ENCODE measurements at places on chromosomes 13 and 19. TPM values are rescaled to one million over a fixed set of nuclear protein-coding genes. Genes with fewer than 3 reads are reported as not detected.

DNA sequence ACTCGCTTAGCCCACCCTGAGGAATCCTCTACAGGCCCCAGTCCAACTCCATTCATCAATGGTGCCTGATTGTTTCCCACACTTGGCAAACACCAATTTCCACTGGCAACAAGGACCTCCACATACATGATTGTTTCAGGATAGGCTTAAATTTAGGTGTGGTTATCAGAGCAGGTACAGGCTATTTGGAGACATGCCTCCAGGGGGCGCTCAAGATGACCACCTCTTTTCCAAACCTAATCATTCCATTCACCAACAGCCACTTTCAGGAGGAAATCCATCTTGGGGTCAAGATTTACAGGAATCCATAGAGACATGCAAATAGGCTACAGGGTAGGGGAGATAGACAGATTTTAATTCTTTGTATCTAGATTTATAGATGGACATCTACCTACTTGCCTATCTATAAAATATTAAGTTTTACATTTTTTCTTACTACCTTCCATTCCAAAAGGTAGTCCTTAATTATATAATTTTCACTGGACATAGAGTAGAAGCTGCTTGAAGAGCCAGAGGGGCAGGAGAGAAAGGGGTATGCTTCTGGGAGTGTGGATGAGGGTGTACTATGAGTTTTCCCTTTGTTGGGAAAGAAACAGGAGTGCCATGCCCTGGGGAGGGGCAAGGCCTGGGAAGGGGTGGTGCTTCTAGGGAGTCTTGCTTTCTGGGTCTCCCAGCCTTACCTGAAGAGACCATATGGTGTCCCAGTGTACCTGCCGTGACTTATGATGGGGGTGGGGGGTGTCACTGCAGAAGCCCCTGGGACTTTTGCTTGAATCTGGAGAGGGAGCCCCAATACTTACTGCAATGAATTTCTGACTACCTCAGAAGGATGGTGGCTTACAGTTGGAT is 14.1 kb upstream of the PCDH8 start:
- no peaks in the 10 kb centered on the region for H3K36me3 ChIP-seq
- H3K27ac ChIP-seq: no peak overlapping the region
- no peak overlapping the region for H3K4me3 ChIP-seq
- no peaks in the 10 kb centered on the region for H3K4me1 ChIP-seq
- no peak for DNase-seq

- H3K36me3 ChIP-seq: no peaks in the 10 kb centered on the region
- H3K27me3 ChIP-seq: no peaks in the 10 kb centered on the region
- H3K4me1 ChIP-seq: peaks cover 33% of the 10 kb centered on the region
These were observed 1.5 kb upstream of the MYO1F start for GRCh38 chr19:8578642-8579265.

- H3K27ac ChIP-seq: no peak overlapping the region
- no peaks in the 10 kb centered on the region for H3K27me3 ChIP-seq
- no peak for DNase-seq
- peaks cover 77% of the 10 kb centered on the region for H3K36me3 ChIP-seq
These were observed 9.7 kb downstream of the NAXD start for GRCh38 chr13:110624766-110625756.

DNA sequence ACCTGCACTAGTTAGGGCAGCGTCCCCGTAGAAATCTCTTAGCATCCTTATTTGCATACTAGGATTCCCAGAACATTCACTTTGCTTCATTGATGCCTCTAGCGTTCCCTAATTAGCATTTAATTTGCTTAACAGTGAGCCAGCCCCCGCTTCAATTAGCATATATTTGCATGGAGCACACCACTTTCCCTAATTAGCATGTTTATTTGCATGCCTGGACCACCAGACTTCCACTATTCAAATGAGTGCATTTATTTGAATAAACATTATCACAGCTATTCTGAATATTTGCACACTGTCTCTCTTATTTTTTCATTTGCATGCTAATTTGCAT is 69.6 kb downstream of the RYR1 start:
- no peak overlapping the region for H3K27ac ChIP-seq
- no peak overlapping the region for H3K4me3 ChIP-seq
- no peak for DNase-seq
- H3K4me1 ChIP-seq: no peaks in the 10 kb centered on the region
- H3K36me3 ChIP-seq: no peaks in the 10 kb centered on the region
- H3K27me3 ChIP-seq: peaks cover 4% of the 10 kb centered on the region

DNA sequence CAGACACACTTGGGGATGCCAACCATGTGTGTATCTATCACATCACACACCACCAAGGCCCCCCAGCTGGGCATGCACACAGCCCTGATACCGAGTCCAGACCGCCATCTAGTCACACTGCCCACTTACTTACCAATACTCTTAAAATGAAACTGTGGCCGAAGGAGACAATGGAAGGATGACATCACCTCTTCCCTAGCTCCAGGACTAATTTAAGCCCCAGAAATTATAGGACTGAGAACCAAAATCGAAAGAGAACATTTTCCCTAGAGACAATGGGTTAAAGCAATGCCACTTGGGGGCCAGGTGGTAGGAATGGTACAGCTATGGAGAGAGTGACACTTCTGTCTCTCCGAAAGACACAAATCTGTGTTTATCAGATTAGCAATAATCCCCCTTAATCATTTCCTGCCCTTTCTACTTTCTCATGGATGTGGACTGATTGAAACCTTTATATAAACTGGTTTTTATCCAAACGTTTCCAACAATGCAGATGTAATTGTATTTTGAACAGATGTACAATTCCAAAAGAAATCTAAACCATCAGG is 663 bp upstream of the GGACT start:
- peaks cover 18% of the 10 kb centered on the region for H3K4me1 ChIP-seq
- DNase-seq: peak; percentile 49
- H3K27ac ChIP-seq: peak overlapping the region; percentile 78

DNA sequence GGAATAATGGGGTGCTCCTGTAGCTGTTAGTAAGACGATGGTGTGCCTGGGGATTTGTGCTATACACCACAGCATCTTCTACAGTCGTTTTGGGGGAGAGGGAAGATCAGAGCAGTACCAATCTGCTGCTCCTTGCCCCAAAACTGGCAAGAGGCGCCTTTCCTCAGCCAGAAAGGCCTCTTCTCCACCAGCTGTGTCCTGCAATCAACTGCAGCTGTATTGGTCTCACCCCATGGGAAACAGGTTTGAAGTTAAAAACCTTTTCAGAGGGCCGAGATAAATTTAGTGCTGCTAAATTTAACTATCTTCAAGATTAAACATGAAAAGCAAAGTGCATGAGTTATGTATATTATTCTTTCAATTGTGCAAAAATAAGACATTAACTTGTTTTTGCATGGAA is 1.2 kb upstream of the RNASEH2B start:
- H3K27me3 ChIP-seq: no peaks in the 10 kb centered on the region
- H3K36me3 ChIP-seq: peaks cover 5% of the 10 kb centered on the region
- DNase-seq: no peak
- peaks cover 18% of the 10 kb centered on the region for H3K4me1 ChIP-seq

GRCh38 chr13:91313581-91313980 is 33.9 kb upstream of the MIR17HG start:
- no peak for DNase-seq
- H3K27ac ChIP-seq: no peak overlapping the region
- no peak overlapping the region for H3K4me3 ChIP-seq
- no peaks in the 10 kb centered on the region for H3K36me3 ChIP-seq

The ZNF829 gene
- 0.03 TPM for total RNA-seq

DNA sequence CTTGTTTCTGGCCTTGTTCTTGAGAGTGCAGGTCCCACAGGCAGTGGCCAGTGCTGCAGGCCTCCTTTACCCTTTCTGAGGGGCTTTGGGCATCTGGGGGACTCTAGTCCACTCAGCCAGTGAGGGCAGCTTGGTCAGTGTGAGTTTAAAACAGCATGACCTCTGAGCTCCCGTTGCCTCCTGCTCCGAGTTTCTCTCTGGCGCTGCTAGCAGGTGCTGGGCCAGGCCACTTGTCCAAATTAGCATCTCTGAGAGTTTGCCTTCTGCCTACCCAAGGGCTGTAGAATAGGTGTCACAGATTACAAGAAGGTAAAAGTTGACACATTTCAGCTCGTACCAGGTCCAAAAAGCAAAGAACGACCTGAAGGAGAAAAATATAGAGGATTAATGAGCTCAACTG is 105.9 kb downstream of the SIPA1L3 start:
- no peak for DNase-seq
- no peak overlapping the region for H3K27ac ChIP-seq
- peaks cover 5% of the 10 kb centered on the region for H3K36me3 ChIP-seq
- no peaks in the 10 kb centered on the region for H3K4me1 ChIP-seq
- H3K4me3 ChIP-seq: no peak overlapping the region
- H3K27me3 ChIP-seq: no peaks in the 10 kb centered on the region

- DNase-seq: no peak
- no peaks in the 10 kb centered on the region for H3K36me3 ChIP-seq
- H3K4me3 ChIP-seq: no peak overlapping the region
- H3K27me3 ChIP-seq: no peaks in the 10 kb centered on the region
- 0 out of 2 replicates have a peak, but pooled peaks cover 3% of the 10 kb centered on the region for H3K4me1 ChIP-seq
These were observed 55.2 kb downstream of the XPO4 start for GRCh38 chr13:20847296-20847695.

The SIGLEC8 gene
- not detected for total RNA-seq

GRCh38 chr13:69418319-69418718 is 689.3 kb upstream of the ATXN8OS start:
- no peaks in the 10 kb centered on the region for H3K27me3 ChIP-seq

GRCh38 chr19:49361438-49362047 is 673 bp downstream of the TEAD2 start:
- peaks cover 15% of the 10 kb centered on the region for H3K4me1 ChIP-seq
- H3K4me3 ChIP-seq: peak overlapping the region; percentile 65
- H3K36me3 ChIP-seq: peaks cover 22% of the 10 kb centered on the region
- DNase-seq: peak; percentile 82
- H3K27ac ChIP-seq: peak overlapping the region; percentile 63

The MUC16 gene
- not detected for total RNA-seq

DNA sequence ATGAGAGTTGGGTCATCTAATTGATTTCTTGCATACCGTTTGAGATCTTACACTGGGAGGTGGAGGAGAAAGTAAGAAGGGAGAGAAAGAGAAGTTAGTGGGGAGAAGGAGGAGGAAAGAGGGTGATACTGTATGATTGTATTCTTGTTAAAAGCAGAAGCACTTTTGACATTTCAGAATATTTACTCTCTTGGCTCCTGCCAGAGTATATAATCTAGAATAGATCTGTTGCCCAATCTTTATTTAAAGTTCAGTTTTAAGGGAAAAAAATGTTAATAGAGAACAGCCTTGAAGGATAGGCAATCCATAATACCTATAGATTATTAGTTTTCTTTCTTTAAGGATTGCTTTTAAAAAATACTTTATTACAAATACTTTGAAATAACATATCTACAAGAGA is 41.5 kb downstream of the PDS5B start:
- no peak overlapping the region for H3K27ac ChIP-seq
- no peak for DNase-seq

The SLC10A2 gene
- total RNA-seq: not detected

The MEDAG gene
- not detected for total RNA-seq

GRCh38 chr13:21079221-21079620 is 17.8 kb upstream of the LATS2 start:
- H3K27me3 ChIP-seq: no peaks in the 10 kb centered on the region
- DNase-seq: no peak
- no peaks in the 10 kb centered on the region for H3K36me3 ChIP-seq
- no peak overlapping the region for H3K4me3 ChIP-seq
- H3K27ac ChIP-seq: peak overlapping the region; percentile 78

DNA sequence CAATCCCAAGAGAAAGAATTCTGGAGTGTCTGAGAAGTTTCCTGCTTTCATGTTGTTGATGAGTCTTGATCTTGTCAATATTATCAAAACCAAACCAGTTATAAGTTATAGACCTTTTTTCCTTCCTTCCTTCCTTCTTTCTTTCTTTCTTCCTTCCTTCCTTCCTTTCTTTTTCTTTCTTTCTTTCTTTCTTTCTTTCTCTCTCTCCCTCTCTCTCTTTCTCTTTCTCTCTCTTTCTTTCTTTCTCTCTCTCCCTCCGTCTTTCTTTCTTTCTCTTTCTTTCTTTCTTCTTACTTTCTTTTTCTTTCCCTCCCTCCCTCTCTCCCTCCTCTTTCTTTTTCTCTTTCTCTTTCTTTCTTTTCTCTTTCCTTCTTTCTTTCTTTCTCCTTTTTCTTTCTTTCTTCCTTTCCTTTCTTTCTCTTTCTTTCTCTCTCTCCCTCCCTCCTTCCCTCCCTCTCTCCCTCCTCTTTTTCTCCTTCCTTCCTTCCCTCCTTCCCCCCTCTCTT is at the start of gene OR7G3:
Gene OR7G3 (minus strand): TSS at position 51 of the 506 bp plus-strand sequence. CDS start 0 bp downstream, at position 51.
- H3K4me1 ChIP-seq: no peaks in the 10 kb centered on the region
- no peak within 1 kb of the TSS for H3K4me3 ChIP-seq
- H3K27me3 ChIP-seq: no peaks in the 10 kb centered on the region
- no peak for DNase-seq
- no peaks in the 10 kb centered on the region for H3K36me3 ChIP-seq

The EBI3 gene
- not detected for total RNA-seq

The LGALS4 gene
- not detected for total RNA-seq

- no peak overlapping the region for H3K4me3 ChIP-seq
- DNase-seq: no peak
- no peaks in the 10 kb centered on the region for H3K36me3 ChIP-seq
- no peak overlapping the region for H3K27ac ChIP-seq
- no peaks in the 10 kb centered on the region for H3K4me1 ChIP-seq
These were observed 70.8 kb upstream of the FGF14 start for GRCh38 chr13:102472650-102473049.

DNA sequence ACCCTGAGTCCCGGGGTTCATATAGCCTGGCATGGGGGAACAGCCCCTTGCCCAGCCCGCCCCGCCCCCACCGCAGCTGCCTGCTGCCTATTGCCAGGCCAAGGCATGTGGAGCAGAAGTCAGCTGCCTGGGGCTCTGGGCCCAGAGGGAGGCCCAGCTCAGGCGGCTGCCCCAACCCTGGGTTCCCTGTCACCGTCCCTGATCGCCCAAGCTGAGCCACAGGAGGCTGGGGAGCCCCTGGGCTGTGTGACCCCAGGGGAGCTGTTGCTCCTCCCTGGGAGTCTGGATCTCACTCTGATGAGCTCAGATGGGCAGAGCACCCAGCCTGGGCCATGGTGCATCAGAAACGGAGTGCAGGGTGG is 1.4 kb downstream of the PLIN4 start:
- no peak overlapping the region for H3K4me3 ChIP-seq
- H3K36me3 ChIP-seq: no peaks in the 10 kb centered on the region
- DNase-seq: no peak
- no peak overlapping the region for H3K27ac ChIP-seq
- 0 out of 2 replicates have a peak, but pooled peaks cover 3% of the 10 kb centered on the region for H3K4me1 ChIP-seq

GRCh38 chr19:4067396-4068046 is 822 bp upstream of the ZBTB7A start:
- H3K4me1 ChIP-seq: peaks cover 18% of the 10 kb centered on the region
- H3K4me3 ChIP-seq: peak overlapping the region; percentile 95
- H3K27ac ChIP-seq: no peak overlapping the region
- peaks cover 29% of the 10 kb centered on the region for H3K36me3 ChIP-seq
- 0 out of 2 replicates have a peak, but pooled peaks cover 4% of the 10 kb centered on the region for H3K27me3 ChIP-seq

DNA sequence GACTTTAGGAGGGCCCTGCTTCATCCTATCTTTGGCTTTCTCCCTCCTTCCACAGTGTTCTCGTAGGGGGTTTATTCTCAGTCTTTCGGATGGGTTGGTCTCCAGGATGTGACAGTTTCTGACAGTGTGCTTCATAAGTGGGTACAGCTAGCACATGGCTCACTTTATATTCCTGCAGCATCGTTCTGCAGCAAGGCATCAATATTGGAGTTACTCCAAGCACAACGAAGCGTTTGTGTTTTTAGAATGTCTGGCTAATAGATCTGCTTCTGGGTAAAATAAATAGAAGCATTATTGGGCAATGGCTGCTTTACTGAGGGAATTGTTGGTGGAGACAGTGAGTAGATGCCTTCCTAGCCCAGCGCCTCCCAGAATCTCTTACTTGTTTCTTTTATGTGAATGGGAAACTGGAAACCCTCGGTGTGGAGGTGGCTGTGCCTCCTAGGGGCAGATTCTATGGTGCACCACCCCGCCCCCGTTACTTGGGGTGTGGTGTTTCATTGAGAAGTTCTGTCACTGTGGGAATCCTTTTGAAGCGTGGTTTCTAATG is 2.0 kb downstream of the FARP1 start:
- DNase-seq: peak; percentile 68
- H3K4me1 ChIP-seq: peaks cover 27% of the 10 kb centered on the region
- no peaks in the 10 kb centered on the region for H3K27me3 ChIP-seq
- peak overlapping the region; percentile 95 for H3K4me3 ChIP-seq

Data from SJSA1 (cell line).